ENCODE measurements at places on chromosomes 12 and 14.

DNA sequence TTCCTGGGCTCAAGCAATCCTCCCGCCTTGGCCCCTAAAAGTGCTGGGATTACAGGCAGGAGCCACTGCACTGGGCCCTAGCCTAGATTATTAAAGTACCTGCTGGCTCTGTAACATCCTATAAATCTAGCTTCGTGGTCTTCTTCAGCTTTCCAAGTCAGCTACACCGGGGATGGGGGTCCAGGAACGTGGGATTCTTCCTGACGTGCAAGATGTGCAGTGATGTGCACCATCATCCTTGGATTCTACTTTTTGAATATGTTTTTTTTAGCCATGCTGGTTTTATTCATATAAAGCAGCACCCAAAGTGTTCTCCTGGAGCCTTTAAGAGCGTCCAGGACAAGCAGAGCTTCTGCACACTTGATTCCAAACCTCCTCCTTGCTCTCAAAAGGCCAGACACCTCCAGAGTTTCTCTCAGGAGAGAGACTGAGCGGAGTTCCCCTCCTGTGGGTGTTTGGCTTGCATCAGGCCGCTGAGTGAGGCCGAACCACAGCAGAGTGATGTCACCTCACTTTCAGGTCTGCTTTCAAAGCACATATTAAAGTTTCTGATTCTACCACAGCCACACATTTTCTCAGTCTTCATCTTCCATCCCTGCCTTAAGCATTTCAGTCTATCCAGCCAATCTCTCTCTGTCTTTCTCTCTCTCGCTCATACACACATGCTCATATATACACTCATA is 33.4 kb downstream of the VCPKMT start:
- peak; percentile 76 for DNase-seq

DNA sequence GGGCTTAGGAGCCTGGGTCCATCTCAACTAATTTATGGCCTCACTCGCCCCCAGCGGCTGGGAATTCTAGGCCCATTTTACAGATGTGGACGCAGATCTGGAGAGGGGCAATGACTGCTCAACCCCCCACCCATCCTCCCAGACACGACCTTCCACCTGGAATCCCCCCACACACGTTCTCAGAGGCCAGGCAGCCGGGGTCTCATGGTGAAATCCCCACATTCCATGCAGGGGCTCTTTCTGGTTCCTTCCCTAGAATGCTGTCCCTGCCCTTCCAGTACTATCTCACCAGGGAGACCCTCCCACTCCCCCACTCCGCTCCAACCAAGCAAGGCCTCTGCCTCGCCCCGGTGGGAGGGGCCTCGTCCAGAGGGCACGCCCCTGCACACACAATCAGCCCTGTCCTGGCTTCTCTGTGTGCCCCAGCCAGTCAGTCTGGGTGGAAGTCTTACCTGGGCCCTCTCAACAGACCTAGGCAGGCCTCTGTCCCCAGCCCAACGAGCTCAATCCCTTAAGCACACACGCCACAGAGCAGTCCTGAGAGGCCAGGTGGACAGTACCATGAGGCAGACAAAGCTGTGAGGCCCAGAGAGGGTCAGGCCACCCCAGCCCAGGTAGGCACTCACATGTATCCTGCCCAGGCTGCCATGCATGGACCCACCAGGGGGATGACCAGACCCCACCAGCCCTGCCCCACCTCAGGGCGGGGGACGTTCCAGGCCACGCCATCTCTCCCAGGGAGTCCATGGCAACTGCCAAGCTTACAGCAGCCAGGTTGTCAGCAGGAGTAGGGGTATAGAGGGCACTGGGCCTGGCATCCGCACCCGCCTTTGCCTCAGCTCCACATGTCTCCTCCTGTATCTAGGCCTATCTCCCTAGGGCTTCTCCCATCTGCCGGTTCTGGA is 1.3 kb upstream of the ANKRD9 start:
- peak; percentile 35 for DNase-seq

DNA sequence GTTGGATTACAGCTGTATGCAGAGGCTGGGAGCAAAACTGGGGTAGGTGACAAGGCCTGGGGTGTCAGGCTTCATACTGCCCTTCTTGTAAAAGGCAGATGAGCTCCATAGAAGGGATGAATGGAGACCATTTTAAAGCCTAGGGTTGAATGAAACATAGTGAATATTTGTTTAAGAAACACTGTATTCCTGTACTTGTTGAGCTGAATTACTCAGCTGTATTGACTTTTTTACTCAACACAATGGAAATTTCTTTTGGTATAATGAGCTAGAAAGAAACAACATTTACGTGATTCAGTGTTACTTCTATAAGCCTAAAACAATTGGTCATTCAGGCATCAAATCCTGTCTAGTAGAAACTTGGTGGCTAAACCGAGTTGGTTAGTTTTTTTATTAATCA is 14.1 kb downstream of the ATP6V0A2 start:
- DNase-seq: no peak

- DNase-seq: no peak
Measured at GRCh38 chr12:53160673-53161072, 19.8 kb upstream of the ZNF740 start.

DNA sequence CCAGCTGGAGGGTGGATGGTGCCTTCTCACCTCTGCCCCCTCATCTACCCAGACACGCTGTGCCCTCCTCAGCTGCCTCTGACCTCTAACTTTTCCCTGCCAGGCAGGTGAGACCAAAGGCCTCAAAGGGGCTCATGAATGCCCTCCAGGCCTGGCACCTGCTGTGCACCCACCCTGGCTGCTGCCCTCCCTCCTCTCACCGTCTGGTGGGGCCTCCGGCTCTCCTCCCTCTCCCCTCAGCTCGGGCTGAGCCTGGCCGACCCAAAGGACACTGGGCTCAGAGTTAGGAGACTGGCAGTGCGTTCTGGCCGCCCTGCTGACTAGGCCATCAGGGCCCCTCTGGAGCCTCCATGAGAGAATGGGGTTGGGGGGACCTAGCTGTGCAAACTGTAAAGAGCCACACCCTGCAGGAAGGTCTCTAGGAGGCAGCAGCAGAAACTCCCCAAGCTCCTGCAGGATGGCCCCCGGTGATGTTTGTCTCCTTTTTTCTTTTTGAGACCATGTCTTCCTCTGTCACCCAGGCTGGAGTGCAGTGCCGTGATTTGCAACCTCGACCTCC is 40.3 kb upstream of the PPP1R13B start:
- no peak for DNase-seq

GRCh38 chr12:81558031-81558430 is 201.1 kb downstream of the PPFIA2 start:
- peak; percentile 29 for DNase-seq

DNA sequence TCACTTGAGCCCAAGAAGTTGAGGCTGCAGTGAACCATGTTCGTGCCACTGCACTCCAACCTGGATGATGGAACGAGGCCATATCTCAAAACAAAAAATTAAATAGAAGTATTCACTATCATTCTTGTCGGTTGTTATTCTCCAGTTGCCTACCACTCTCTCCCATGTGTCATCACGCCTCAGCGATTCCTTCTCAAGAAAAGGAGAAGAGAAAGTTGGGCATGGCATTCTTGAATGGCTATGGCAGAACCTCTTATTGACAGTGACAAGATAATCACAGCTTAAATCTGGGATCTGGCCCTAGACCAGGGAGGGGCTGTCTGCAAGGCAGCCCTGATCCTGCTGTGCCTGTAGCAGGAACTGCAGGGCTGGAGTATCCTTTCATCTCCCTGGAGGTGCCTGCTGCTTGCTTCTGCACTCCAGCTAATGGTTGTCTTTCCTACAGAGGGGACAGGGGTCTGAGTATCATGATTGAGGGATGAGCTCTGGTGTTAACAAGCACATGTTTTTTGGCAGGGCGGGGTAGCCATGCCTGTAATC is 12.8 kb upstream of the MLEC start:
- DNase-seq: no peak

DNA sequence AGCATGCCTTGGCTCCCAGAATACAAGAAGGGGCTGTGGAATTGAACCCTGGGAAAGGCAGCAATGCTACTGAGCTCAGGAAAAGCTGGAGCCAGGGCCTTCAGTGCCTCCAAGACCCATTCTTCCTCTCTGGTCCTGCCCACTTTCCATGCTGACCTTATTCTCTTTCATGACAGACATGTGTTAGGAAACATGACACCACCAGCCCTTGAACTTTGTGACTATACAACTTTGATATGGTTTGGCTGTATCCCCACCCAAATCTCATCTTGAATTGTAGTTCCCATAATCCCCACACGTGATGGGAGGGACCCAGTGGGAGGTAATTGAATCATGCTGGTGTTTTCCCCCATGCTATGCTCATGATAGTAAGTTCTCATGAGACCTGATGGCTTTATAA is 408.2 kb downstream of the DPF3 start:
- no peak for DNase-seq

GRCh38 chr14:69346710-69347109 is 51.4 kb downstream of the ERH start:
- peak; percentile 4 for DNase-seq

- DNase-seq: peak; percentile 26
Measured at GRCh38 chr12:93177208-93178153, 200.2 kb upstream of the NUDT4 start.

GRCh38 chr12:65334521-65334920 is 56.0 kb downstream of the MSRB3 start:
- peak; percentile 22 for DNase-seq

DNA sequence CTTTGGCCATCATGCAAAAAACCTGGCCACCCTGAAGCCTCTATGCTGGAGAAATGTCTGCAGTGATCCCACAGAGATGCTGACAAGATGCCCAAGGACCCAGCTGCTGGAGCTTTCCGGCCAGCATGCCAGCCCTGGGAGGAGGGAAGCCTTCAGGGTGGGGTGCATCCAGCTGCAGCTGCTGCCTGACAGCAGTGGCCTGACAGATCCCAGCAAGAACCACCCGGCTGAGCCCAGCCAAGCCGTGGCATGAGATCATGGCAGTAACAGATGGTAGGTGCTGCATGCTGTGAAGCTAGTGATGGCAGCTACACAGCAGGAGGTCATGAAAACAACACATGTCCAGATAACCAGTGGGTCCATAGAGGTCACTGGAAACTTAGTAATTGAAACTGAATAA is 13.8 kb downstream of the CLBA1 start:
- no peak for DNase-seq

DNA sequence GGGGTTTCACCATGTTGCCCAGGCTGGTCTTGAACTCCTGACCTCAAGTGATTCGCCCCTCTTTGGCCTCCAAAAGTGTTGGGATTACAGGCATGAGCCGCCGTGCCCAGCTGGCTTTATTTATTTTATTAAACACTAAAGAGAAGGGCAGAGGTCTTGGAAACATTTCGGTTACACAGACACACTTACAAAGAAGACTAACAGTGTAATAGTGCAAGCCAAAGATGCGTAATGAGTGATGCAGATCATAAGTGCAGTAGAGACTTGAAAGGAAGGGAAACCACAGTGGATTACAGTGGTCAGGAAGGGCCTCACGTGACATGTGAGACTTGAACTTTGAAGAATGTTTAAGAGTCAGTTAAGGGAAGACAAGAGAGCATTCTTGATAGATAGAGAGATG is 33.9 kb upstream of the CDK17 start:
- peak; percentile 58 for DNase-seq

- peak; percentile 48 for DNase-seq
Measured at GRCh38 chr12:58081488-58081887, 140.1 kb downstream of the ATP23 start.

DNA sequence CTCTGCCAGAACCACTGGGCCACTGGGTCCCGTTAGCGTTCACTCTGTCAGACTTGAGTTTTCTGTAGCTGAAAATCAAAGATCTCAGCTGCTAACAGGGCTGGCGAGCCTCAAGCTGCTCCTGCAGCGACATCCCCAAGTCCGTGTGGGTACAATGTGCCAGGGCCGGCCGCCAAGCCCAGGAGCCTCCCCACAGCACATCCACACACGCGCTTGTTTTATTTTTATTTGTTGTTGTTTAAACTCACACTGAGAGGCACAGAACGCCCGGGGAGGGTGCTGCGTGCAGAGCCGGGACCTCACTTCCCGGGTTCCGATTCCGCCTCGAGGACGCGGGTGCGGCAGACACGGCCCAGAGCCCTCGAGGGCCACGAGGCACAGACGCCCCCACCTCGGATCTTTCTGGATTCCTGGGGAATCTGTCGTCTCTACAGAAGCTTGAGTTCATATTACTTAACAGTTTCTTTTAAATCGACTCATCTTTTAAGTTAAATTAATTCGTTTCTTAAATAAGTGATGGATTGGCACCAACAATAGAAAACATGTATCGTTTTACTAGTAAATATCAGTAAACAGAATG is 9.3 kb downstream of the GALNT9 start:
- DNase-seq: no peak

- peak; percentile 47 for DNase-seq
Measured at GRCh38 chr14:100370003-100370402, 46.9 kb downstream of the SLC25A47 start.

DNA sequence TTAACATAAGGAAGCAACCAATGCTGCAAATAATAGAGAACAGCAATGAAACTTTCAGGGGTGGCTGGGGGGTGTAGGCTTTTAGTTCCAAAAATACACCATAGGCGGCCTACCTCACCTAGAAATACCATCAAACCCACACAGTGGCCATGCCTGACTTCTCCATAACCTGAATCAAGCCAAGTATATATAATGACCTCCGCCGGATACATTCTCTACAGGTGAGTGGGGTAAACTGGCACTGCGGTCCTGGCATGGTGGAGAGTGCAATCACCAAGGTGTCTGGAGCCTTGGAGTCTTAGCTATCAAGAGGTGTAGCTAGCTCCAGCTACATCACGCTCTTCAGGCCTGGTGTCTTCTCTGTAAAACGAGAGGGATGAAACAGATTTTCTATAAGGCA is 1.2 kb downstream of the ZBTB25 start:
- DNase-seq: no peak

- peak; percentile 41 for DNase-seq
Measured at GRCh38 chr12:81950871-81951270, 191.7 kb upstream of the PPFIA2 start.

DNA sequence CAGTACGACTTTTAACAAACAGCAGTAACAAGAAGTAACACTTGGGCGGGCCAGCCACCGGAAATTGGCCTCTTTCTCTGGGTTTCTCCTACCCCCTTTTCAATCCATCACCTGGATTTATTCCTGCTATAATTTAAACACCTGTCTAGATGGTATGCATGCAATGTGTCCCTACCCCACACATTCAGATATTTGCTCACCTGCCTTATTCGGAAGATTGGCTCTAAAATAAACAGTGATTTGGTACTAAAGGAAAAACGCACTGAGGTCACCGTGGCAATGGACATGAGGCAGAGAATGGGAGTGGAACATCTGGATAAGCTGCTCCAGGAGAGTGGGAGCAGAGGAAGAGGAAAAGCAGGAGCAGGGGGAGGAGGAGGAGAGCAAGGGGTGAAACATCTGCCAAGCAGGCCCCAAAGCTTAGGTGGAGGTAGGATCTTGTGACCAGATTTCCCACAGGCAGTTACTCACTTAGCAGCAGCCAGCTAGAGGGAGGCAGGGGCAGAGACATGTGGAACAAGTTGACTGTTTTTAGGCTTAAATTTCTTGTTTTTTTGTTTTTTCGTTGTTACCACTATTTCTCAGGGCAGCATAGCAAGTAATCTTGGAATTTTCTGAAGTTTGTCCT is 150.9 kb downstream of the TTLL5 start:
- DNase-seq: no peak

- DNase-seq: no peak
Measured at GRCh38 chr12:96093543-96094196, 58.3 kb upstream of the LTA4H start.

DNA sequence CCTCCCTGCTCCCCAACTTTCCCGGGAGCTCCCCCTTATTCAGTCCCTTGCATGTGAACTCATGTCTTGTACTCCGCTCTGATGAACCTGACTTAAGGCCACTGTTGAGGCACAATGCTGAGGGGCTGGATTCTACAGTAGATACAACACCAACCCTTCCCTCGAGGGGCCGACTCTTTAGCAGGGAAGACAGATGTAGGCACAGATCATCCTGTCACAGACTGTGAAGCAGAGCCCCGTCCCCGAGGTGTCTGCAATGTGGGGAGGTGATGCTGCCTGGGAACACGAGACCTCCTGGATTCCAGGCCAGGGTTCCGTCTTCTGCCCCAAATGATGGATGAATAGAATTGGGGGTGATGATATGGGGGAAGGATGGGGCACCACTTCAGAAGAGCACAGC is 175.1 kb downstream of the CHST11 start:
- DNase-seq: no peak
